ENCODE measurements at places on chromosomes 12 and 14.
A peak's percentile ranks its signal among the peaks of the same experiment; 100 is the strongest.

DNA sequence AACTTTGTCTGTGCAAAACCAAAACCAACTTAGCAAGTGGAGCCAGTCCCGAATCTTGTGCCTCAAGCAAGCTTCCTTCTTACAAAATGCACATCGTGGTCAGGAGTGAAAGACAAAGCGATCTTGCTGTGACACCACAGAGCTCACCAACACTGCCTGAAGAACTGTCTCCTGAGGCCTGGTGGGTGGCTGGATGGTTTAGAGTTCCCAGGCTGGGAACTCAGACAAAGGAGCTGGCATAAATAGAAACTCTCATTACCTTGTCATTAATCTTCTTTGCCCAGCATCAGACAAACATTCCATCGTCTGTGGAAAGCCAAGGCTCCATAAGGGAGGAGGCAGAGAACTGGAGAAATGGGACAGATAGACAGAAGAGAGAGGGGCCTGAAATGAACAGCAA lies 144.8 kb downstream of the KCNA5 start:
- DNase-seq: no peak

GRCh38 chr12:5388581-5389535 lies 43.0 kb upstream of the NTF3 start:
- DNase-seq: no peak

GRCh38 chr12:83156815-83157214 lies 470.1 kb downstream of the TMTC2 start:
- DNase-seq: no peak

DNA sequence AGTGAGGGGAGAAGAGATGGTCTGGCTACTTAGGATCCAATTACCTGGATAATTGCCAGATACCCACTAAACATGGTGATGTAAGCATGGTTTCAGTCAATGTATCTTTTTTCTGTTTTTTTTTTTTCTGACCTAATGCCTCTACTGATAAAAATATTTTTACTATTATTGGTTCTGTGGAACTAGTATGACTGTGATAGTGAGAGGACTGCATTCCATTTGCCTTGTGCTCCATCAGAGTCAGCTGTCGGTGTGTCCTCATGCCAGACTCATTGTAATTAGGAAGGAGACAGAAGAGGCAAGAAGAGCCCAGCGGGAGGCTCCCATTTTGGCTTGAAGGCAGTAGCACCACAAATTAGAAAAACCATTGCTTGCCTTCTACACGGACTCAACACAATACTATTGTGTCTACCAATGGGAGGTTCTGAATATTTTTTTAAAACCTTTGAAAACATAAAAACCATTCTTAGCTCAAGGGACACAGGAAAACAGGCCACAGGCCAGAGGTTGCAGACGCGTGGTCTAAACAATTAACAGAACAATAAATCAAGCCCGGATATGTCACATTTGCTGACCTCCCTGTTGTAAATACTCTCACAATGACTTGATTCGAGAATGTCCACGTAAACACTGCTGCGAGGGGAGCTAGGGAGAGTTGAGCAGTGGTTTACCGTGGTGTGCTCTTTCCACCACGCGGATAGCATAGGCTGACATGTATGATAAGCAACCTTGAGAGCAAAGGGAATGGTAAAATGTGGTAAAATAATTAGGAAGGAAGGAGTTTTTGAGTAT lies 13.5 kb upstream of the DCP1B start:
- no peak for DNase-seq

GRCh38 chr14:61091657-61092273 lies 110.7 kb downstream of the SLC38A6 start:
- DNase-seq: no peak

DNA sequence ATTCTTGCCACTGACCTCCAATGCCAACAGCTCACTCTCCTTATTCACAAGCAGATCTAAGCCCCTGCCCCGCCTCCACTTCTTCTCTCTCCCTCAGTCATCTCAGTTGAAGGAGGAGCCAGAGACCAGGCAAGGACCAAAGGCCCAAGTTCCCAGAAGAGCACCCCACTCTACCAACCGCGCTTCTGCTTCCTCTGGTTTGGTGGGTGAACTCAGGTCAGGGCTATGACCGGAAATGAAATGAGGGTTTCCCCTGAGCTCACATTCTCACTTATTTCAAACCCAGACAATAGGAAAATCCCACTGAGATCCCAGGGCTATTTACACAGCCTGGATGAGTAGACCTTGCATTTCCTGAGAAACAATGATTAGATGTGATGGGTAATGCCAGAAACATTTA lies 9.9 kb downstream of the DPF3 start:
- DNase-seq: no peak

DNA sequence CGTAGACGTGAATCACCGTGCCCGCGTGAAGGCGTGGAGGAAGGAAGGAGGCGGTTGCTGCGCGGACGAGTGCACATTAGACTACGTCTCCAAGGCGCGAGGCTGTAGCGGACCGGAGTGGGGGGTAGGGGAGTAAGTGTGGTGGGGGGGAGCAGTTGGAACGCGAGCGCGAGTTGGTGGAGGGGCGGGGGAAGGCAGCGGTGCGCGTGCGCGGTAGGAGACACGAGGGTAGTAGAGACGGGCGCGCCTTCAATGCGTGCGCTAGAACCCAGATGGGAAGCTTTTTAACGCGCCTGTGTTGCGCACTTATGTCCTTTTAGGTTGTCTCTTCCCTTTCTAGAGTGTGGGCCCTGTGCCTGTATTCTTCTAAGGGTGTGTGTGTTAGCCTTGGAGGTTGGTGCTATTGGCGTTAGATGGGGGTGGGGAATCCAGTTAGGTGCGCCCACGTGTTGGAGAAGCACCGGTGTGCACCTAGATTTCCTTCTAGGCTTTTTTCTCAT lies 604 bp downstream of the EIF4B start:
- DNase-seq: peak; percentile 87

DNA sequence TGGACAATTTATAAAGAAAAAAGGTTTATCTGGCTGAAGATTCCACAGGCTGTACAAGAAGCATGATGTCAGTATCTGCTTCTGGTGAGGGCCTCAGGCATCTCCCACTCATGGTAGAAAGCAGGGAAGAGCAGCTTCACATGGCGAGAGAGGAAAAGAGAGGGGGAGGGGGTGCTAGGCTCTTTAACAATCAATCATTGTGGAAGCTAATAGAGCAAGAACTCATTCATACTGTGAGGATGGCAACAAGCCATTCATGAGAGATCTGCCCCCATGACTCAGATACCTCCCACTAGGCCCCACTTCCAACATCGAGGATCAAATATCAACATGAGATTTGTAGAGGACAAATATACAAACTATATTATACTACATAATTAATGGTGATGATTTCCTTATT lies 361.9 kb upstream of the FAR2 start:
- DNase-seq: no peak

DNA sequence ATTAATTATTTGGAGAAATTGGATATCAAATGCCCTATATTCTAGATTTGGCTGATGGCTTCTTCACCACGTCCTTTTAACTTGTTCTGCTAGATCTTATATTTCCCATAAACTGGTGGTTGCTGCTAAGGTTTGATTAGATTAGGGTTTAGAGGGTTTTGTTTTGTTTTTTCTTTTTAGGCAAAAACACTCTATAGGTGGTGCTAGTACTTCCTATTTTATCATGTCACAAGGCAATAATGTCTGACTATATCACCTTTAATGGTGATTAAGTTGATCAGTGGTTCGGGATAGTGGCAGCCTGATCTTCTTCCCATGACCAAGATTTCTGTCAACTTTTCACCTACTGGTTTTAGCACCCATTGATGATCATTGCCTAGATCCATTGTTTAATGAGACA lies 455.1 kb downstream of the RAD51B start:
- no peak for DNase-seq

GRCh38 chr12:113934060-113934814 lies 31.9 kb downstream of the RBM19 start:
- DNase-seq: no peak

DNA sequence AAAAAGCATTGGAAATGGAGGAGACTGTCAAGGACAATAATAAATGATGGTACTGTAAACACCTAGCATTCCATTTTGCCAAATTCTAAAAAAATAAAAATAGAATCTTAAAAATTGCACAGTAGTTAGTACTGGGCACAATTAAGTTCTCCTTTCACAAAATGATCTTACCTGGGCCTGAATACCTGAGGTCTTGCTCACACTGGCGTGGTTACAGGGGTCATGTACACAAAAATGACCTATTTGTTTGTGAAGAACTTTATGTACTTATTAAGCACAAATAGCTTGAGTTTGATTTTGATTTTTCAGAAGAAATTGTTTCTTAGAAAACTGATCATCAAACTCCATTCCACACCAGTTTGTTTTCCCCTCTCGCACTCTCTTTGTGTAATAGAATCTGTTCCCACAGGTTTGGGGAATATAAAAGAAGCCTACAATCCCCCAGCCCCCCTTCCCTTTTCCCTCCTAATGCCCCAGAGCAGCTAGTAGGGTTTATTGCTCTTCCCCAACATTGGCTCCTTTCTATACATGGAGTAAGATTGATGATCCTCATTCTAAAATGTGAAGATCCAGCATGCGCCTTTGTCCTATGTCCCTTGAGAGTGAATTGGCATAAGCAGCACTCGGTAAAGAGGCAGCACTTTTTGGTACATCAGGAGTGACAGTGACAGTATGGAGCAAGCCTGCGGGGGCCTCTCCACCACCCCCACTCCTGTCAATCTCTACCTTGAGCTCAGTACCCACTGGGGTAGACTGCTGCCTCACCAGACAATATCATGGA lies 204.3 kb downstream of the ASCL1 start:
- DNase-seq: no peak

- DNase-seq: no peak
Observed at GRCh38 chr12:89101440-89101839, 250.9 kb downstream of the DUSP6 start.

GRCh38 chr14:58747181-58747580 lies 109.4 kb downstream of the DACT1 start:
- DNase-seq: no peak

DNA sequence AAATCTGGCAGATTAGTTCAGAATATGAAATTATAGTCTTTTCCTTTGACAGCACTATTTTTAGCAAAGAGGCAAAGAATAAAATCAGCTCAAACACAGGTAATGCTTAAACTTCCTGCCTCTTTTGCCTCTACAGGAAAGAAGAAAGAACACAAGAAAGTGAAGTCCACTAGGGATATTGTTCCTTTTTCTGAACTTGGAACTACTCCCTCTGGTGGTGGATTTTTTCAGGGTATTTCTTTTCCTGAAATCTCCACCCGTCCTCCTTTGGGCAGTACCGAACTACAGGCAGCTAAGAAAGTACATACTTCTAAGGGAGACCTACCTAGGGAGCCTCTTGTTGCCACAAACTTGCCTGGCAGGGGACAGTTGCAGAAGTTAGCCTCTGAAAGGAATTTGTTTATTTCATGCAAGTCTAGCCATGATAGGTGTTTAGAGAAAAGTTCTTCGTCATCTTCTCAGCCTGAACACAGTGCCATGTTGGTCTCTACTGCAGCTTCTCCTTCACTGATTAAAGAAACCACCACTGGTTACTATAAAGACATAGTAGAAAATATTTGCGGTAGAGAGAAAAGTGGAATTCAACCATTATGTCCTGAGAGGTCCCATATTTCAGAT lies 17.4 kb downstream of the TMPO start:
- no peak for DNase-seq

All from stimulated activated CD4-positive, alpha-beta T cell treated with anti-CD3 and anti-CD28 coated beads, Interleukin-1b, Interleukin-23, amount 100 ng/mL, for 48 hours (primary cell).